ENCODE measurements at places on chromosomes 7 and 10. TPM values are rescaled to one million over a fixed set of nuclear protein-coding genes. Genes with fewer than 3 reads are reported as not detected.

GRCh38 chr7:22482503-22482902, 17.5 kb downstream of the STEAP1B start:
- DNase-seq: no peak

- no peak for DNase-seq
Observed at GRCh38 chr7:55568613-55569268, 3.6 kb downstream of the VOPP1 start.

DNA sequence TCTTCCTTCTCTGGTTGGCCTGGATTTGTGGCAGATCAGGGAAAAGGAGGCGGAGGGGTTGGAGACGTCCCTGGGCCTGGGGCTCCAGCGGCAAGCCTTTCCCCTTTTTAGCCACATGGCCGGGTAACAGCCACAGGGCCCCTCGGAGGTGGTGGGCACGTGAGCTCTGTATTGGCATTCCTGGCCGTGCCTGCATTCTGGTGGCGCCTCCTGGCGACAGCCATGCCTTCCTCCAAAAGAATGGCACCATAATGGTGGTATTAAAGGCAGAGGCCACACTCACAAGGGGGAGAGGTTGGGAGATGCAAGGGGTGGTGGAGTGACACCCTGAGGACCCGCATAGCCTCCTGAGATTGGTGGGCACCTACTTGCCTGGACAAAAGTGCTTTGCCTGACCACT, 3.0 kb upstream of the AQP1 start:
- DNase-seq: no peak

DNA sequence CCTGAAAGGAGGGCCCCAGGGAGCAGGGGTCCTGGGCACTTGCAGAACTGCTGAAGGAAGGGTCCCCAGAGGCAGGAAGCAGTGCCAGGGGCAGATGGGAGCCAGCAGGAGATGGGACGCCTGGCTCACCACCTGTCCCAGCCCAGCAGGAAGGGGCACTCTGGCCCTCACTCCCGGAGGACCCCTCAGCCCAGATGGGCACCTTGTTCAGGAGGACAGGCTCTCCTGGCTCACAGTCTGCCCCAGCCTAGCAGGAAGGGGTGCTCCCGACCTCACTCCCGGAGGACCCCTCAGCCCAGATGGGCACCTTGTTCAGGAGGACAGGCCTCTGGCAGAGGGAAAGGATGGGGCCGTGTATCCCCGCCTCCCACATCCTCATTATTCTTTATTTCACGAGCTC, 331.4 kb upstream of the SHH start:
- DNase-seq: no peak

- no peak for DNase-seq
Observed at GRCh38 chr10:60375293-60376004, 14.2 kb downstream of the ANK3 start.

- peak; percentile 82 for DNase-seq
Observed at GRCh38 chr7:92527300-92528187, 776 bp downstream of the PEX1 start.

DNA sequence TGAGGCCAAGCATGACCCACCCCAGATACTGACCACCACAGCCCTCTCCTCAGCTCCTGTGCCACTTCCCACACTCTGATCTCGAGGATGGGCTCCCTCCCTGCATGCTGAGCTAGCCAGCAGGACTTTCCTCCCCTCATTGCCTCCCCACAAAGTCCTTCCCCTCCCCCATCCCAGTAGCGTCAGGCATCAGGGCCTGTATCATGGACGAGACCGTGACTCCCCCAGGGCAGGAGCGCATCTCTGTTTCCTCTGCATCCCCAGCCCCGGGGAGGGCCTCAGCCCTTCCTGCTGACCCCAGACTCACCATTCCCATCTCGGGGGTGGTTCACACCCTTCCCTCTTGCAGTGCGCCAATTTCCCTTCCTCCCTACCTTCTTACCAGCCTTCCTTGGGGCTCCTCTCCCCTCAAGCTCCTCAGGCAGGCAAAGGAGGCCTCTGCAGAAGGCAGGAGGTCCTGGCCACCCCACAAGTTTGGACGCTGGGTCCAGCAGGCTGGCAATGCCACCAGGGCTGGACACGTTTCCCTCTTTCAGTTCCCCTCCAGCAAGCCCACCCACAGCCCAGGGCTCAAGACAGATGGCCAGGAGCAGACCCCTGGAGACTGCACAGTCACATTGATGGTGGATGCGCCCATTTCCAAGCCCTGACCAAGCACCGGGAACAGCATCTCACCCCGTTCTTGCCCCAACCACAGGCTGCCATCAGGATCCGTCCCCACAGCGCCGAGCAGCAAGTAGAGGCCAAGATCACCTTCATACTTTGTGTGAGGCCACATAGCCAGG, 36.5 kb downstream of the GRID1 start:
- DNase-seq: no peak

DNA sequence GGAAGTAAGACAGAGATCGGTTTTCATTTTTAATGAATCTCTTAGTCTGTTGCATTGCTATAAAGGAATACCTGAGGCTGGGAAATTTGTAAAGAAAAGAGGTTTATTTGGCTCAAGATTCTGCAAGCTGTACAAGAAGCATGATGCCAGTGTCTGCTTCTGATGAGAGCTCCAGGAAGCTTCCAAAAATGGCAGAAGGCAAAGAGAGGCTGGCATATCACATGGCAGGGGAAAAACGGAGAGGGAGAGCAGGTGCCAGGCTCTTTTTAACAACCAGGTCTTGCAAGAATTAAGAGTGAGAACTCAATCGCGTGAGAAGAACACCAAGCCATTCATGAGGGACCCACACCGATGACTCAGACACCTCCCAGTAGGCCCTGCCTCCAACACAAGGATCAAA, 125.0 kb upstream of the THSD7A start:
- no peak for DNase-seq

GRCh38 chr7:54109501-54109900, 432.7 kb upstream of the VSTM2A start:
- no peak for DNase-seq

DNA sequence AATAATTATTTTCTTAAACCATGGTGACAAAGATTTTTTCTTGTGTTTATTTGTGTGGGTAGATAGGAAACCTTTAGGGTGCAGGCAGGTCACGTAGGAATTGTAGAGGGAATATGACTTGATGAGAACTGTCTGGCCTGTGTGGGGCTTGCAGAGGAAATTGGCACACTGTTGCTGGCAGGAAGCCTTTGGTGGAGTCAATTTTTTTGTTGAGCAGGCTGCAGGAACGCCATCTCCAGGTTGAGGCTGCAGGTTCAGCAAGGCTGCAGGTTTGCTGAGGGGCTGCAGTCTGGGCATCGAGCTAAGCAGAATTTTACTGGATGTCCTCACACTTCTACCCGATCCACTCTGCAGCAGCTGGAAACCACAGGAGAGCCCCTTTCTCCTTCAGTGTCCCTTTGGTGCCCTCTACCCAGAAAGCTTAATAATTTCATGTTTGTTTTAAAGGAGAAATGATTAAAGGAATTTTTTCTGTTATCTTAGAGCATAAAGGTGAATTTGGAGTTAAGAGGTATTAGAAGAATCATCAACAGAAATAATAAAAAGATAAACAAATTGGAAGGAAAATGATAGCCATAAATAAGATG, 37.0 kb downstream of the TBC1D12 start:
- peak; percentile 25 for DNase-seq

GRCh38 chr7:14023838-14024237, 34.4 kb upstream of the ETV1 start:
- no peak for DNase-seq

- DNase-seq: no peak
Observed at GRCh38 chr10:122957474-122957873, 3.4 kb upstream of the C10orf88 start.

- peak; percentile 35 for DNase-seq
Observed at GRCh38 chr7:136278057-136278456, 300.9 kb upstream of the MTPN start.

- DNase-seq: no peak
Observed at GRCh38 chr7:134031835-134032617, 95.1 kb upstream of the LRGUK start.

- no peak for DNase-seq
Observed at GRCh38 chr7:82945480-82945879, 217.2 kb downstream of the PCLO start.

DNA sequence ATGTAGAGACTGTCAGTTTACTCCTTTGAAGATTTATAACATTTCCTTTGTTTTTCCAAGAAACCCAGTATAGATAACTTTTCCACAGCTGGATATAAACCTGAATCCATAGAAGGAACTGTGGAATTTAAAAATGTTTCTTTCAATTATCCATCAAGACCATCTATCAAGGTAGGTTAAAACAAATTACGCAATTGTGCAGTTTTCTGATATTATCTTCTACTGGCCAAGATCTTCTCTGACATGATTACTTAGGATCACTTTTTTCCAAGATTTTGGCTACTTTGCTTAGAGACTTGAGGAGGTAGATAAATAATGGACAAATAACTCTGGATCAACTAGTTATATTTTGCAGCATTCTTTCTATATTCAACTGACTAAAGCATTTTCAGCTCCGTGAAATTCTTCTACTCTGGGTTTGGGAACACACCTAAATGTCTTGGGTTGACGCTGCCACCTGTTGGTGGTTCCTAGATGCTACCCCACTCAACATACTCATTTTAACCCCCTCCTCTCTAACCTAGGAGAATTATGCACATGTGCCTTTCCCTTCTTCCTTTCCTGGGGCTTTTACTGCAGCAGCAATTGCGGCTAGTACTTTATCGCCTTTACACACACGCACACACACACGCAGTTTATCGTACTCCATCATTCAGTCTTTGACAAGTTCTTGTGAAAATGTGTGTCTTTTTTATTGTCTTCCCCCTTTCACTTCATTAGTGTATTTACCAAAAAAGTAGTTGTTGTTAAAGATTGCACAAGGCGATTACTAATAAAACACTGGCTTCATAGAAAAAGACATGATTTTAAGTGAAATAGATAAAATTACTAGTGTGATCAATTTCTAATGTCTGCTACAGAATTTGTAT, 32.7 kb downstream of the ABCB5 start:
- DNase-seq: no peak

DNA sequence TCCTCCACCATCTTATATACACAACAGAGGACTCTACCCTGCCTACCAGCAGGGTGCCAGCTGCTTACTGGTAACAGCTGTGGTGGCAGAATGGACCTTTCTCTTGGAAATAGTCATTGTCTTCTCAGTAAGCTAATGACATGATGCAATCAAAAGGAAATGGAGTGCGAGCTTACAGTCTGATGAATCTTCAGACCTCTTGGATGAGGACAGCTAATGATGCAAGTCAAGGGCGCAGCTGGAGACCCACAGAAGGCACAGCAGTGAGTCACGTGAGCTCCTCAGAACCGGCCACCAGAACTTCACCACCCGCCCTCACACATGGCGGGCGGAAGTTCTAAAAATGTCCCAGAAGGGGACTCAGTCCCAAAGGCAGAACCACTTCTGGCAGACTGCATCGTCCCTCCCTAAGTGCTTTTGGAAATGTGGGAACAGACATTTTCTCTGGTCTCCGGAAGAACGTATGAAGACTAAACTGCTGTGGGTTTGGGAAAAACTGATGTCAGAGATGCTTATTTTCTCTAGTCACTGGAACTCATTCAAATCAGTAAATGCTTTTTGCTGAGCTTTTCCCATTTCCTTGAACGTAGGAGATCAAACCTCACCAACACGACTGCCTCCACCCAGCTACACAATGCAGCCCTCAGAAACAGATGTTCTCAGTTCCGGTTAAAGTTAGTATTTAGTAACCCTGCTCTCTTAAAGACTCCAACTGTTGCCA, 96.4 kb downstream of the FAS start:
- peak; percentile 57 for DNase-seq

DNA sequence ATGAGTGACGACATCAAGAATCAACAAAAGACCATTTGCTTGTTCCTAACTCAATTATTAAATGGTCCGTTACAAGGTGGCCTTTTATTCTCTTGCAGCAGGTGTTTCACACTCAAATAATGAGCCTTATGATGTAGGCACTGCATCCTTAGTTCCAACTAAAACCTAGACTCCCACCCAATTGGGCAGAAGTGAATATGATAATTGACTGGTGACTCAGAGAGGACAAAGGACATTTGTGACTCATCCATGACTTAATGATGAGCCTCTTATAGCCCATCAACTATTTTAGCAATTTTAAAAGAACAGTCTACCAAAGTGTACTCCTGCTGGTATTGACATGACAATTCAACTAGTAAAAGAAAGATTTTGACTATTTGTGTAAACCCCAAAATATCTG, 1027.8 kb upstream of the PHF14 start:
- no peak for DNase-seq

GRCh38 chr7:101858437-101859385, 41.3 kb downstream of the CUX1 start:
- no peak for DNase-seq

GRCh38 chr7:26167303-26167934, 15.4 kb downstream of the NFE2L3 start:
- DNase-seq: no peak

DNA sequence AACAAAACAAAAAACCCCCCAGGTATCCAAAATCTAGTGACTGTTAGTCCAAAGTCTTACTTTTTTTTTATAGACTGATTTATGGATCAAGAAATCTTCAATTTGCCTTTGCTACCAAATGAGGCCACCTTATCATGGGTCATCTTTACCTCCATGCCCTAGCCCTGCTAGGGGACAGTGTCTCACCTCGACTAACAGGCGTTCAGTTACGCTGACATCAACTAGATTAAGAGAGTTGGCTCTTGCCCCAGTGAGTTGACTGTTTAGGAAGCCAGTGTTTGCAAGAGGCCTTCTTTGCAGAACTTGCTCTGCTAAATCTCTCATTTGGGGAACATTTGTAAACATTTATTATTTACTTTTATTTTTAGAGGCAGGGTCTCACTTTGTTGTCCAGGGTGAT, 36.9 kb upstream of the WAC start:
- no peak for DNase-seq

DNA sequence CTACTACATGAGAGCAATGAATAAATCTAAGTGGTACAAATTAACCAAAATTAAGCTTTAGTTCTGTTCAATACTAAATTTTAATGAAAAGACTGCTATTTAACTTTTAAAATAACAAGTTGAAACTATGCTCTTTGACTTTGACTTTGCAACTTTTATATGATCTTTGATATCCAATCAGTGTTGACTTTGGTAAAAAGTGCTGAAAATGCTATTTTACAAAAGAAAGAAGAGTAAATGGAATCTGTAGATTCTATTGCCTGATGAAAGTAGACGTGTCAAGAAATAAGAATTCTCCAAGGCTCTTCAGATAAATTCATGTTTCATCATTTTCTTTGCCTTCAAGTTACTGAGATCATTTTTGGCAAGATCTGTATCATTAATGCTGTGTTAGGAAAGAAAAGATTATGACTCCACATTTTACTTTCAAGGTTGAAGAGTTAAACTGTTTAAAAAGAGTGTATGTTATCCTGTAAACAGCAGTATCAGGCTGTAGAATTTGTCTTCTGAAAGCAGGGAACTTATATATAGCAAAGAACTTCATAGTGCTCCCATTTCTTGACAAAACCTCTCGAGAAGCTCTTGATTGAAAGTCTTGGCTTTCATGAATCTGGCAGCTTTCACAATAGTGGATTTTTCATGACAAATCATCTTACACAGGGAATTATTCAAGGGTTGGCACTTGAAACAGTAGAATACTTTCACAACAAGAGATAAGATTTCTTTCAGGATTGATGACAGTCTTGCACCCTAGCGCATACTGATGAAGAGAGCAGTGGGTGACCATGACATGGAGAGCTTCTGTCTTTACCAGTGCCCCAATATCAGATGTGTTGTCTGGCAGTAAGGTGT, 72.1 kb downstream of the PTEN start:
- DNase-seq: no peak

Gene AEBP1
- total RNA-seq: 58.8 TPM

Gene OR6V1
- not detected for total RNA-seq

Gene GPR158
- total RNA-seq: 1.1 TPM

Gene NKX2-3
- 5.8 TPM for total RNA-seq

Gene DGKB
- not detected for total RNA-seq

Gene MYO3A
- not detected for total RNA-seq

Gene RPEL1
- not detected for total RNA-seq

Gene ALDH18A1
- 80.6 TPM for total RNA-seq

Gene MYO1G
- 4.0 TPM for total RNA-seq

Gene GAD2
- total RNA-seq: not detected

All from stomach (tissue), 19 donors.